ENCODE measurements at places on chromosomes 11 and 22.

DNA sequence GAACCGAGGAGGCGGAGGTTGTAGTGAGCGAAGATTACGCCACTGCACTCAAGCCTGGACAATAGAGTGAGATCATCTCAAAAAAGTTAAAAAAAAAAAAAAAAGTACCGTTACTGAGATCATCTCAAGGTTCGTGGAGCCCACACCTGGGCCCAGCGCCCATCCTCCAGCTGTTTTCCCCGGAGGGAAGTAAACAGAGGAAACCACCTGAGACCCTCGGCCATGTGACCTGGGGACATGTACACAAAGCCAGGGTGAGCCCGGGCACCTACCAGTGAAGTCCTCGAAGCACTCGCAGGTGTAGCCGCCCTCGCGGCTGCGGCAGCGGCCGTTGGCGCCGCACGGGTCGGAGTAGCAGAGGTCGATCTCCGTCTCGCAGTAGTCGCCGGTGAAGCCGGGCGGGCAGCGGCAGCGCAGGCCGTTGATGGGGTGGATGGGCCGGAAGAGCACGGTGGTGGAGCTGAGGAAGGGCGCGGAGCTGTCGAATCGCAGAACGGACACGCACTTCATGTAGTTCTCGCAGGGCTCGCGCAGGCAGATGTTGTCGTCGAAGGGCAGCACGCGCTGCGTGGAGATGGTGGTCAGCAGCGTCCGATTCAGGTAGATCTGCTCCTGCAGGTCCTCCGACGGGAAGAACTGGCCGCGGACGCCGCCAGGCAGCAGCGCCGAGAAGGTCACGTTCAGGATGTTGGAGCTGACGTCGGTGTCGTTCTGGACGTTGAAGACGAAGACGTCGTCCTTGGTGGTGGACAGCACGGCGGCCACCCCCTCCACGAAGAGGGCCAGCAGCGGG, 73.8 kb downstream of the CELSR1 start:
- DNase-seq = no peak

- DNase-seq = peak; percentile 46
These were observed at the start of gene LZTR1 for GRCh38 chr22:20981787-20982562. TSS of gene LZTR1 (plus strand) at chr22:20982297. CDS start at chr22:20982372, 75 bp downstream.

- DNase-seq = no peak
These were observed 56.0 kb upstream of the SHISAL1 start for GRCh38 chr22:44368611-44369292.

DNA sequence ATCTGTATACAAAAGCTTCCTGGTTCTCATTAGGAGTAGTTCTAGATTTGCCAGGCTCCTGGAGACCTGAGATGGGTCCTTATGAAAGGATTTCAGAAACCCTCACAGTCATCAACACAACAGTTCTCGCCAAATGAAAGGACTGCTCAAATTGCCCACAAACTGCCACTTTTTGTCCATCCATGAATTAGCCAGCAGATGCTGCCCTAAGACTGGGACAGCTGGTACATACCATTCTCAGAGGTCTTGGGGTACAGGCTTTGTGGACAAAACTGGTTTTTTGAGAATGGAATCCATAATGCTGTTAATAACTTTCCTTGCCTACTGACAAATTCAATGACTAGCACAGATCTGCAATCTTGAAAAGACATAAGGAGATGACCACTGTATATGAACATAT, 23.4 kb upstream of the BDNF start:
- DNase-seq = no peak

DNA sequence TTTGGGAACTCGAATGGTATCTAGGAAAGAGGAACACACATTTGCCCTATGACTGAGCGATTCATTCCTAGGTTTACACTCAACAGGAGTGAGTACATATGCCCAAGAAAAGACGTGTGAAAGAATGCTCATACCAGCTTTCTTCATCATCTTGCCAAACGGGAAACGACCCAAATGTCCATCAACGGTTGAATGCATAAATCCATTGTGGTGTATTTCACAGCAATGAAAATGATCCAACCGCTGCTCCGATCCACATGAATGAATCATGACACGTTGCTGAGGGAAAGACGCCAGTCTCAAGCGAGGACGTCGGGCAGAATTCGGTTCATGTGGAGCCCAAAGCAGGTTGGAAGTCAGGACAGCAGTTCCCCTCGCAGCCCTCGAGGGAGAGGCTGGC, 71.5 kb downstream of the CYTH4 start:
- DNase-seq = peak; percentile 72

DNA sequence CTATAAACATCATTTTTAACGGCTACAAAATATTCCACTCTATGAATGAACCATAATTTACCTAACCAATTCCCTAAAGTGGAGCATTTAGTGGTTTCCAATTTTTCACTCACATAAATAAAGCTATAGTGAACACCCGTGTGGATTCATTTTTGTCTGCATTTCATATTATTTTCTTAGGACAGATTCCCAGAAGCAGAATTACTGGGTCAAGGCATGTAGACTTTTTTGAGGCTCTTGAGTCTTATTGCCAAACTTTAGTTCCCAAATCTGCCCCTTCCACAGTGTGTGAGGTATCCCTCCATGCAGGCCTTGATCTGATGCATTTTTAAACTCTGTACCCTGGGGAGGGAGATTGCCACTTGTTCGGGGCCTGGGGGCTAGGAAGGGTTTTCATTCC, 198.2 kb downstream of the TENM4 start:
- DNase-seq = no peak

GRCh38 chr11:15963266-15963665, 393.1 kb downstream of the SOX6 start:
- DNase-seq = no peak

GRCh38 chr11:69654001-69654659, 13.2 kb downstream of the CCND1 start:
- DNase-seq = no peak

GRCh38 chr22:36644333-36644757, 59.2 kb downstream of the CACNG2 start:
- DNase-seq = peak; percentile 77

- no peak for DNase-seq
These were observed 11.5 kb upstream of the PEX26 start for GRCh38 chr22:18066181-18066859.

GRCh38 chr11:6488821-6489220, 7.5 kb downstream of the TIMM10B start:
- no peak for DNase-seq

GRCh38 chr11:70536051-70536877, 137.9 kb downstream of the CTTN start:
- DNase-seq = no peak

GRCh38 chr11:17272801-17273200, 3.7 kb upstream of the NUCB2 start:
- no peak for DNase-seq

GRCh38 chr22:41092847-41093411, 537 bp downstream of the EP300 start:
- no peak for DNase-seq

DNA sequence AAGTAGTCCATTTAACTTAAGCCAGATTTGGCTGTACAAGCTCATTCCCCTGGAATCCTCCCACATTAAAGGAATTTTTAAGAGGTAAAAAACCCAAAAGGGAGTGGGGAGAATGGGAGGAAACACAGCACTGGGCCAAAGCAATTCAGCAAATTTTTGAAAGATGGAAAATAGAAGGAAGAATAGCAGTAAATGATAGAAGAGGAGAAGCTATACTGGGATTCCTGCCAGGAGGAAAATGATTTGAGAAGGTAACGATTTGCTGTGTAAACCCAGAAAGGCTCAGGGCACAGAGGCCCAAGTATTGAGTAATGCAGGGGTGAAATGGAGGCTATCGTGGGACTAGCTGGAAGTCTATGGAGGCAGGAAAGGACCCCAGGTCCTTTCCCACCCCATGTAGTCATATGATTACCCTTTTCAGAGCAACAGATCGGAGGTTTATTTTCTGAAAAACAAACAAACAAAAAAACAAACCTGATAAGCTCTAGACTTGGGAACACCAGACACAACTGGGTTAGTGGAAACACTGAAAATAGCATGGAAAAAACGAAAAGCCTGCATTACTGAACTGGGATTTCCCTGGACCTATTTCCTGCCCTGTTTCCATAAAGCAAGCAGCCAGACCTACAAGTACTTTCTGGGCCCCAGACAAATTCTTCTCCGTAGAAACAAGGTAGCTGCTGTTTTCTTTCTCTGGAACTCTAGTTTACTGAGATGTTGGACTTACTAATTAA, 140.0 kb downstream of the SWAP70 start:
- DNase-seq = no peak

DNA sequence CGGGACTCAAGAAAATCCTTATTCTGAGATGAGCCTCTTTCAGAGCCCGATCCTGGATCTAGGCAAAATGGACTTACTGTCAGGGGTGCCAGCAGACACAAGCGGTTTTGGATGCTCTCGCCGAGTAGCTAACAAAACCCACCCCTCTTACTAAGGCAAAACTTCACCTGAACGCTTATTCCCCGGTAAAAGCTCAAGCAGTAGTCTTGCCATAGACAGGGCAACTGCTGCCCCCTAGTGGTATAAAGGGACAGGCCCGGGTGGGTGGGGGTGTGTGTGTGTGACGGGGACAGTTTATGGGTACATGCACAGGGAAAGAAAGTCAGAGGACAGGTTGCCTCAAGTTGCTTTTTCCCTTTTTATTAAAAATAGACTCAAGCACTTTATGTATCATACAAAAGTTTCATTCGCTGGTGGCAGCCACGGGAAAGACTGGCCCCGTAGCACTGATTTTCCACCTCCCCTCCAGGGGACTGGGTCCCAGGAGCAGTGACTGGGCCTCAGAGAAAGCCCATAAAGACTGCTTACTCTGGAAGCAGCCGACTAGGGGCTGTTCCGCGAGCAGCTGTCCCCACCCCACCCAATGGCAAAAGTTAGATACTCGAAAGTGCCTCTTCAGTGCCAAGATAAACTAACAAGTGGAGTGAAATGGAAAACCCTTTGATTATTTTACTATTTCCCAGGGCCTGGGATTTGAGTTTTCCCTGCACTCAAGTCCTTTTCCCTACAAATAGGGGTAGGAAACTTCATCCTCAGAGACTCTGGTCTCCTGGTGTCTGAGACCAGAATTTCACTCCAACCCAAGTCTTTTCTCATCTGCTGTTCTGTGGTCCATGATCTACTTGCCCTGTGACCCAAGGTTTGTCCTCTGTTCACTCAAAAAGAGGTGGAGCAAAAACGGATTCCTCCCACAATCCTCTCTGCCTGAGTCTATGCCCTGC, 4.7 kb downstream of the YPEL4 start:
- DNase-seq = no peak

DNA sequence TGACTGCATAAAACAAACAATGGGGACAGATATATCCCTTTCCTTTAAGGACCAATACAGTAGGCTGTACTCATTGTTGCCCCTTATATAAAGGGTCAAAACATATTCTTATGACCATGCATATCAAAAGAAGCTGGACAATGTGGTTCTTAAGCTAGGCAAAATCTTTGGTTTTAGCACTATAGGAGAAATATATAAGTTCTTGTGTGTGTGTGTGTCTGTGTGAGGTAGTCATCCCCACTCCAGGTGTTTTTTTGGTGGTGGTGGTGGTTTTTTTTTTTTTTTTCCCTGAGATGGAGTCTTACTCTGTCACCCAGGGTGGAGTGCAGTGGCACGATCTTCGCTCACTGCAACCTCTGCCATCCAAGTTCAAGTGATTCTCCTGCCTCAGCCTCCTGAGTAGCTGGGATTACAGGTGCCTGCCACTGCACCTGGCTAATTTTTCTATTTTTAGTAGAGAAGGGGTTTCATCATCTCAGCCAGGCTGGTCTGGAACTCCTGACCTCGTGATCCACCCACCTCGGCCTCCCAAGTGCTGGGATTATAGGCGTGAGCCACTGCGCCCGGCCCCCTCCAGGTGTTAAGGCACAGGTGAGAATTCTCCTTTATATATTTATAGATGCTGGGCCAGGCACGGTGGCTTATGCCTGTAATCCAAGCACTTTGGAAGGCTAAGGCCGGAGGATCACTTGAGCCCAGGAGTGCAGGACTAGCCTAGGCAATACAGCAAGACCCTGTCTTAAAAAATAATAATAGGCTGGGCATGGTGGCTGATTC, 12.0 kb upstream of the ZNF143 start:
- no peak for DNase-seq

DNA sequence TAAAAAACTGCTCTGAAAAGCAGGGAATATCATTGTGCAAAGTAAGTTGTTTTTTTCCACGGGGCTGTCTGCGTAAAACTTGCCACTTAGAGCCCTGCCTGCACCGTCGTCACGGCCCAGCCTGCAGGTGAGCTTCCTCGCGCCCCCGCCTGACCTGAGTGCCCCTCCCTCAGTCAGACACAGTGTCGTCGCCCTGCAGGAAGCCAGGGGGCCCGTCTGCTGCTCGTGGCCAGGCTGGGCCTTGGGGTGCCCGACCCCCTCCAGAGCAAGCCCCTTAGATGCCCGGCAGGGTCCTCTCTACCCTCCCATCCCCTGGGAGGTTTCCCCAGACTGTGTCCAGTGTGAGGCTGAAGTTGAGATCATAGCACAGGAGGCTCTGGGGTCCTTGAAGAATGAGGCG, 31.6 kb downstream of the SBF1 start:
- no peak for DNase-seq

DNA sequence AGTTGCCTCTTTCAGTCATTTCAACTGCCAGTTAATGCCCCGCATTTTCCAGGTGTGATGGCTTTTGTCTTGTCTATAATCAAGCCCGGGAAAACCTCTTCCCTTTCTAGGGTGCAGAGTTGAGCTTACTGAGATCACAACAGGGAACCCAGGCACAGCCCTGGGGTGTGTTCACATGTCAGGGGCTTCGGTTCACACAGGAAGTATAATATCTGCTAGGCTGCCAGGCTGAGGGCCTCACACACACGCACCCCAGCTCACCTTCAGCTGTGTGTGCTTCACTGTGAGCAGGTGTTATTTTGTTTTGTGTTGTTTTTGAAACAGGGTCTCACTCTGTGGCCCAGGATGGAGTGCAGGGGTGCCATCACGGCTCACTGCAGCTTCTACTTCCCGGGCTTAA, 9.7 kb upstream of the SOX10 start:
- DNase-seq = no peak

DNA sequence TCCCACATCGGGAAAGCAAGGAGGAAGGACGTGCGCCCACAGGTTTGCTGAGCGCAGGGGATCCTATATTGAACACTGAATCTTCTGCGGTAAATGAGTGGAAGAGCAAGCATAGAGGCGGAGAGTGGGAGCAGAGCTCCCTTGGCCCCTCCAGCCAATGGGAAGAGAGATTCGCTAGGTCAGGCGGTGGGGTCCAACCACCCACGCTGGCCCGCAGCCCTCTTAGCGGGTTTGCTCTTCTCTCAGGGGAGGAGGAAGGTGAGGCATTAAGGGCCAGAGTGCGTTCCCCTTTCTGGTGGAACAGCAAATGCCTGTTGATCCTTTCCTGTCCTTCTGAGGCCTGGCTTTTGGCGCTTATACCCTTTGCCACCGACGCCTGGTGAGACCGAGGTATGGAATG, 10.6 kb downstream of the NLRP14 start:
- no peak for DNase-seq

DNA sequence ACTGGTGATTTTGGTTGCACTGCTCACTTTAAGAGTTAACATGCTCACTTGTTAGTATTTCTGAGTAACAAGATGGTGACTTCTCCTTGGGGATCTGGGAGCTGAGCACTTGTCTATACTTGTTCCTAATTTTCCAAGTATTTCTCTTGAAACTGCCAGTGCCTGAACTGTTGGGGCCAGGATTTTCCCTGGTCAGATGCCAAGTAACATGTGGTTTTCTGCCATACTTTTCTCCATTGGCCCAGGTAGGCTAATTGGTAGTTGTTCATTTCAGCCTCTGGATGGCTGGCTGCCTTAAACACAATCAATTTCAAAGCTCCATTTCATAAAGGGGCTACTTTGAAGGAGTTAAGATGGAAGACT, 35.0 kb downstream of the RNF141 start:
- no peak for DNase-seq
